Stimulated activated CD4-positive, alpha-beta T cell treated with anti-CD3 and anti-CD28 coated beads, Interleukin-1b, Interleukin-23, amount 100 ng/mL, for 24 hours (primary cell): ENCODE measurements at places on chromosomes 11 and 22.

- no peak for DNase-seq
Measured at GRCh38 chr11:45141171-45141570, 5.3 kb upstream of the PRDM11 start.

DNA sequence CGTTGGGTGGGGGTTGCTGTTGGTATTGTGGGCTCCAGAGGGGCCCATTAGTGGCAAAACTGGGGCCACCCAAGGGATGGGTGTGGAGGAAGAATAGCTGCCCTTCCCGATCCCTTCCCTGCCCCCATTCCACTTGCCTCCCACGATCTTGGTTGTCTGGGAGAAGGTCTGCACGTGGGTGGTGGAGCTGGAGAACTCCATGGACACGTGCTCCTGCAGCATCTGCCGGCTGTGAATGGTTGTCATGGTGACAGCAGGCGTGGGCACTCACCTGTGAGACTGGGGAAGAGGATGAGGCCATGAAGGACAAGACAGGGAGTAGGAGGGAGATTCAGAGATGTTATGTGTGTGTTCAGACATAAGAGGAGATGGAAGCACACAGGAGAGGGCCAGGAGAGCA, 2.0 kb downstream of the IGSF22 start:
- DNase-seq = no peak

DNA sequence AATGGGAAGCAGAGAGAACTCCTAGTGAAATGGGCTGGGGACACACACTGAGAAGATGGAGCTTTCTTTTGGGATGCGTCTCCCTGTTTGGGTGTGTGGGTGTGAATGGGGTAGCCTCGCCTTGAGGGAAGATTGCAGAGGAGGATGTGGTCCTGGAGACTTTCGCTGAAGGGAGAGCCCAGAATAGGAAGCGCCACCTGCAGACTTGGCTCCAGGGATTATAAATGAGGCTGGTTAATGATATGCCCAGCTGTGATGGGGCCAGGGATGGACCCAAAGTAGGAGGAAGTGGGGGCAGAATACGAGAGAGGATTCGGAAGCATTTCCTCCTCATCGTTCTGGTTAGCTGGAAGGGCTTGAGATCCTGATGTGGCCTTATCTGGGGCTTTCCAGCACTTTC, 13.7 kb downstream of the RELT start:
- no peak for DNase-seq

DNA sequence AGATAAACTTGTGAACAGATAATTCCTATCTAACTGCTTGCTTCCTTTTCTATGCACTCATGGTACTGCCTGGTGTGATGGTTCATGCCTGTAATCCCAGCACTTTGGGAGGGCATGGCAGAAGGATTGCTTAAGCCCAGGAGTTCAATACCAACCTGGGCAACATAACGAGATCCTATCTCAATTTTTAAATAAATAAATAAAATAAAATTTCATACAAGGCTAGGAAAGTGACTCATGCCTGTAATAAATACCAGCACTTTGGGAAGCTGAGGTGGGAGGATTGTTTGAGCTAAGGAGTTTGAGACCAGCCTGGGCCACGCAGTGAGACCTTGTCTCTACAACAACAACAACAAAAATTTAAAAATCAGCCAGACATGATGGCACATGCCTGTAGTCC, 166.6 kb downstream of the COMMD9 start:
- no peak for DNase-seq

DNA sequence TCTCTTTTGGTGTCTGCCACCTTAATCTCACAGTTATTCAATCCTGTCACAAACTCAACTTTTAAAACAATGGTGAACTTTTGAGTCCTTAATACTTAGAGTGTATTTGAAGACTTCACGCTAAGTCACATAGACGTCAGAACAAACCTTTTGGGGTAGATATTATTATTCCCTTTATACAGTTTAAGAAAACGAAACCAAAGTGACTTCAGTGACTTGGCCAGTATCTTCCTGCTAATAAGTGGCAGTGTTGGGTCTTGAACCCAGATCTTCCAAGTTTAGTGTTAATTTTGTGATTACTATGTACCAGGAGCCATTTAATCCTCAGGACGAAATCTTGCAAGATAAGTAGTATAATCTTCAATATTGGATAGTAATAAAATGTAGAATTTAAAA, 691 bp downstream of the CEP295 start:
- no peak for DNase-seq

- DNase-seq = no peak
Measured at GRCh38 chr11:29328961-29329441, 687.8 kb downstream of the KCNA4 start.

DNA sequence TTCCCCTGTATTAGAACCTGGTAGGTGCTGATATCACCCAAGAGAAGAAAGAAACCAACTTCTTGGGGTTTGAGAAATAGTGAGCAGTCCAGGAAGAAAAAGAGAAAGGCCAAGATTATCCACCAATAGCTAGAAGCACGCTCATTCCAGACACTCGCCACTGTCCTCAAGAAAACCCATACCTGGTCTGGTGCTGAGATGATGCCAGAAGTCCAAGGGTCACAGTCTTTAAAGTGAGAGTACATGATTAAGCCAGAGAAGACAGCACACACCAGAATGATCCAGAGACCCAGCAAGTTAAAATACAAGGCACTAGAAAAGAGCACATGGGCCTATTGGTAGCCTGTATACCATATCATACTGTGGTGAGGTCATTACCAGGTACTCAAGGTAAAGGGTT, 23.6 kb downstream of the SLC5A12 start:
- DNase-seq = no peak

- DNase-seq = no peak
Measured at GRCh38 chr11:102620818-102621561, 4.1 kb downstream of the MMP20 start.

DNA sequence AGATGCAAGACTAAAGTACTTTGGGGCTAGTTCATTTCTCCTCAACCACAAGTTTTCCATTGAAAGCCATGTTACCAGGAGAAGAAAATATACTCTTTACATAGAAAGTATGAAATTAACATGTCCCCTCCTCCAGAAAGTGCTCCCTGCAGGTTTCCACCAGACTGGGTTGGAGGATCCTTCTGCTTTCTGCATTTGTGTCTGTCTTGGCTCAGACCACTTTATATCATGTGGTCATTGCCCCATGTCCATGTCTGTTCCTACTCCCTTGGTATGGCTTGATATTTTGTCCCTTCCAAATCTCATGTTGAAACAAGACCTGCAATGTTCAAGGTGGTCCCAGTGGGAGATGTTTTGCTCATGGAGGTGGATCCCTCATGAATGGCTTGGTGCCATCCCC, 28.4 kb upstream of the ACER3 start:
- DNase-seq = no peak

DNA sequence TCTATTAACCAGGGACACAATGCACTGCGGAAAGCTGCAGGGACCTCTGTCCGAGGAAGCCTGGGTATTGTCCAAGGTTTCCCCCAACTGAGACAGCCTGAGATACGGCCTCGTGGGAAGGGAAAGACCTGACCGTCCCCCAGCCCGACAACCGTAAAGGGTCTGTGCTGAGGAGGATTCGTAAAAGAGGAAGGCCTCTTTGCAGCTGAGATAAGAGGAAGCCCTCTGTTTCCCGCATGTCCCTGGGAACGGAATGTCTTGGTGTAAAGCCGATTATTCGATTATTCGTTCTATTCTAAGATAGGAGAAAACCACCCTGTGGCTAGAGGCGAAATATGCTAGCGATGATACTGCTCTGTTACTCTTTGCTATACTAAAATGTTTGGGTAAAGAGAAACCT, 5.2 kb downstream of the BET1L start:
- no peak for DNase-seq

GRCh38 chr22:42670921-42671709, 21.9 kb upstream of the CYB5R3 start:
- no peak for DNase-seq

- no peak for DNase-seq
Measured at GRCh38 chr11:134863294-134863693, 451.3 kb upstream of the B3GAT1 start.

DNA sequence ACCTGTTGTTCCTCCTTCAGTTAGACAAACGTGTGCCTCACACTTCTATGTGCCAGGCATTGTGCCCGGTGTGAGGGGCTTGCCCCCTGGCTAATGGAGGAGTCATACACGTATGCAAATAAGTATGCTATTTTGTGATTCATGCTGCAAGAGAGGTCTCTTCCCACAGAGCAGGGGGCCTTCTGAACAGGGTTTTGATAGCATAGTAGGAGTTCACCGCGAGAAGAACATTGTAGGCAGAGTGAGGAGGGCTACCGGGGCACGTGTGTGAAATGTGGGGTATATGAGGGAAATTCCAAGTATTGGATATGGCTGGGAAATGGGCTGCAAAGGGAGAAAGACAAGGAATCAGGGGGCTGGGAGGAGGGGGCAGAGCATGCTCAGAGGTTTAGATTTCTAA, 84.5 kb downstream of the NECTIN1 start:
- DNase-seq = no peak

GRCh38 chr22:46676881-46677280, 56.7 kb downstream of the GRAMD4 start:
- no peak for DNase-seq

DNA sequence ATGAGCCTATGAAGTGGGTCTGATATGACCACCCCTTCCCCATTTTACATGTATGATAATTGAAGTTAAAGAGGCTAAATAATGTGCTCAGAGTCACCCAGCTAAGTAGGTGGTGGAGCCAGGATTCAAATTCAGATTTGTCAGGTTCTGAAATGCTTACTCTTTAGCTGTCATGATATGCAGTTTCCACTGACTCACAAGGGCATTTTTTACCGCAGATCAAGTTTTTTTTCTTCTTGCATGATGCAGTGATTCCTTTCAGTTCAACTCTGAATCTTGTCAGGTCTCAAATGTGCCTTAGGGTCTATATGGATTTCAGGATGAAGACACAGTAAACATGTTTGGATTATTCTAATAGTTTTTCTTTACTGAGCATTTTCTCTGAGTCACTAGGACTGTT, 12.6 kb upstream of the TRIM44 start:
- no peak for DNase-seq

GRCh38 chr11:122747351-122747781, 90.9 kb upstream of the CRTAM start:
- no peak for DNase-seq

GRCh38 chr11:131674051-131674755, 303.8 kb downstream of the NTM start:
- no peak for DNase-seq

DNA sequence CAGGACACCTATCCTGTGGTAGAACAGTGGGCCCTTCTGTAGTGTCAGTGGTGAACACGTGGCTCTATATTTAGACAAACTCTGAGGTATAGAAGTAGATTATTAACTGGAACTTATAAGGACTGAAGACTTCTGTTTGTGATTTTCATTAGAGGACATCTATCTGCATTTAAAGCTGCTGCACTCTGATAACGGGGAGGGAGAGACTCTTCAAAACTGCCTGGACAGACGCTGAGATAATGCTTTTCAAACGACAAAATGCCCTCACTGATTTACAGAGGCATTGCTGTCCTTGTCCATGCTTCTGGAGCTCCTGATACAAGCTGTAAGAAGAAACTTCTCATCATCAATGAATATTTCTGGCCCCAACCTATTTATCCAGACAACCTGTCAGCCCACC, 425.2 kb downstream of the OPCML start:
- no peak for DNase-seq

DNA sequence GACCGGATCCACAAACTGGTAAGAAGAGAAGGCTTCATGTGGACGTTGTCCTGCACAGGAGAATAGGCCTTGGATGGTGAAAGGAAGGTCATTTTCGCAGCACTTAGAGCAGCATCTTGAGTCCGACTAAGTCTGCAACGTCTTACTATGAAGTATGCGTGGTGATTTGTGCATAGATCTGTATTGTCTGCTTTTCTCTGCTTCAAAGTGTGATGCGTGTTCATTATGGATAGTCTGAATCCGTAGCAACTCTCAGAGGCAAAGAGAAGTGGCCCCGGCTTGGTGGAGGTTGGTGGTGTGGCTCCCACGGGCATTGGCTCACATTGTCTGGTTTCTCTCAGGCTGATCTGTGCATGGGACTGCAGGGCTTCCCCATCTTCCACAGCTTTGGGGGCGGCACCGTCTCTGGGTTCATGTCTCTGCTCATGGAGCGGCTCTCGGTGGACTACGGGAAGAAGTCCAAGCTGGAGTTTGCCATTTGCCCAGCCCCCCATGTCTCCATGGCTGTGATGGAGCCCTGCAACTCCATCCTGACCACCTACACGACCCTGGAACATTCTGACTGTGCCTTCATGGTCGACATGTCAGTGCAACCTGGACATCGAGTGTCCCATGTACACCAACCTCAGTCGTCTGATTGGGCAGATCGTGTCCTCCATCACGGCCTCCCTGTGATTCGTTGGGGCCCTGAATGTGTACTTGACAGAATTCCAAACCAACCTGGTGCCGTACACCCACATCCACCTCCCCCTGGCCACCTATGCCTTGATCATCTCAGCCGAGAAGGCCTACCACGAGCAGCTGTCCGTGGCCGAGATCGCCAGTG, 21.5 kb downstream of the LRRC74B start:
- DNase-seq = no peak

- DNase-seq = no peak
Measured at GRCh38 chr11:134566311-134566710, 154.3 kb upstream of the B3GAT1 start.

- DNase-seq = no peak
Measured at GRCh38 chr11:32713496-32713895, 81.0 kb downstream of the CCDC73 start.

DNA sequence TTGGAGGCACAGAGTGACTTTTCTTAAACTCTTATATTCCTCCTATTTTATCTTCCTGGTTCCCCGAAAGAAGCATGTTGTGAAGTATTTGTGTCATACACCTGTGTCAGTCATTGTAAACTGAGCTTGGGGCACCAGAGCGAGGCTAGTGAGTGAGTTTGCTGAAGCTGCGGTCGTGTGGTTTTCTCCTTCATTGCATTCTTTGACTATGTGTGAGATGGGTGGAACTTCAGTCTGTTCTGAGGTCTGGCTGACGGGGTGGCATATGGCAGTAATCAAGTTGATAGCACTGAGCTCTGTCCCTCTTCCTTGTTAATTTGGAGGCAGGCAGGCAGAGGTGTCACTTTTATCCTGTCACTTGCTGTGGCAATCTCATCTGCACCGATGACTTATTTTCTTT, 4.2 kb downstream of the VPS26B start:
- DNase-seq = no peak

GRCh38 chr11:71459076-71459766, 6.2 kb downstream of the NADSYN1 start:
- no peak for DNase-seq

- no peak for DNase-seq
Measured at GRCh38 chr11:83336993-83337392, 50.8 kb upstream of the CCDC90B start.

DNA sequence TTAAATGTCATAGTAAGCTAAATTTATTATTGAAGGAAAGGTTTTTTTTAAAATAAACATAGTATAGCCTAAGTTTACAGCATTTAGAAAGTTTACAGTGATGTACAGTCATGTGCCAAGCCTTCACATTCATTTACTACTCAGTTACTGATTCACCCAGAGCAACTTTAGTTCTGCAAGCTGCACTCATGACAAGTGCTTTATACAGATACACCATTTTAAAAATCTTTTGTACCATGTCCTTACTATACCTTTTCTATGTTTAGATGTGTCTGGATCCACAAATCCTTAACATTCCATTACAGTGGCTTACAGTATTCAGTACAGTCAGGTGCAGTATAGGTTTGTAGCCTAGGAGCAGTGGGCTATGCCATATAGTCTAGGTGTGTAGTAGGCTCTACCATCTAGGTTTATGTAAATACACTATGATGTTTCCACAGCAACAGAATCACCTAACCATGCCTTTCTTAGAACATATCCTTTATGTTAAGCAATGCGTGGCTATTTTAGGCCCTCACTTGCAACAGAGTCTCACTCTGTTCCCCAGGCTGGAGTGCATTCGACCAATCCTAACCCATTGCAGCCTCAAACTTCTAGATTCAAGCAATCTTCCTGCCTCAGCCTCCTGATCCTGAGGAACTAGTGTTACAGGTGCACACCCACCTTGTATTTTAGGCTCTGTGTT, 79.5 kb upstream of the SLC25A18 start:
- DNase-seq = no peak
